ENCODE measurements at places on chromosomes 2 and 18.

DNA sequence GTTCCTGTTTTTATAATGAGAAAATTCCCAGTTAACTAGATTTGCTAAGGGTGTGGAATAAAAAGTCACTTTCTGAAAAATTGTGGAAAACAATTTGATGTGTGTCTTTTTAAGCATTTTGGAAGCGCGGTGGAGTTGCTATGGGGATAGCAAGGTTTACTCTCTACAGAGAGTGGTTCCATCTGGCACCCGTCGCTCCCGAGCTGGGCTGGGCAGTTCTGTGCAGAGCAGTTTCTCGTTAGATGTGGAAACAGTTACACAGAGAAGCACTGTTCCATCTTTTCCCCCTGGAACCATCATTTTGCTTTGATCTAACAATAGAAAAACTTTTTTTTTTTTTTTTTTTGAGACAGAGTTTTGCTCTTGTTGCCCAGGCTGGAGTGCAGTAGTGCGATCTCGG is 17.4 kb downstream of the LDLRAD4 start:
- DNase-seq, result no peak

DNA sequence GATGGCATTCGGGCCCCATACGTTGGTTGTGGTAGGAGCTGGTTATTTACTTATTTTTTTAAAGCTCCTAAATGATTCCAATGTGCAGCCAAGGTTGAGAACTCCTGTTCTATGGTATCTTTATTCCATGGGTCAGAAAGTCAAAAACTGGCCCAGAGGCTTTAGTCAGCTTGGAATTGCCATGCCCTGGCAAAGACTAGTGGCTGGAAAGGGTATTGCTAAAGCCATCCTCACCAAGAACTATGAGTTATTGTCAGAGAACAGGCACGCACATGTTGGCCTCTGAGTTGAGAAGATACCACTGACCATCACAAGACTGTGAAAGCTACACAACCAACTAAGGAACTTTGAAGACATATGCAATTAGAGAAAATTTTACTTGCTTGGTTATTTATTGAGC is 47.9 kb upstream of the ACMSD start:
- no peak for DNase-seq

- no peak for DNase-seq
Observed at GRCh38 chr2:242004902-242005230, 135.3 kb downstream of the RTP5 start.

- DNase-seq, result peak; percentile 8
Observed at GRCh38 chr2:169933124-169933711, 106.0 kb downstream of the UBR3 start.
